ENCODE measurements at places on chromosomes 2 and 18. TPM values are rescaled to one million over a fixed set of nuclear protein-coding genes. Genes with fewer than 3 reads are reported as not detected.

GRCh38 chr2:96526615-96527285 is 9.8 kb upstream of the ARID5A start:
- no peak for DNase-seq

GRCh38 chr2:43201497-43201896 is 24.9 kb downstream of the ZFP36L2 start:
- no peak for DNase-seq

DNA sequence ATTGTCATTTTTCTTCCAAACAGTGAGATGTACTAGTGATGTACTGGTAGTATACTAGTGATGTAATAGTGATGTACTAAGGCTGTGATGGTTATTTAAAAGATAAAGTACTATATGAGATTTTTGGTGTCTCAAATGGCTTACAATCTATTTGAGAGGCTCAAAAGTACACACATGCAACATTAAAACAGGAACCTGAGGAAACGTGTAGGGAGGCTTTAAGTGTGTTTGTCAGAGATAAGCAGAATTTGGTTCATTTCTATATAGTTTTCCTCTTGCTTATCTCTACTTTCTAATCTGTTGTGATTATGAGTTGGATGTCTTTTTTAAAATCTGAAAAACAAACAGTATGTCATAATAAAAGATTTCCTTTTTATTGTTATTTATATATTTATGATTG is 100.9 kb upstream of the SERTAD2 start:
- DNase-seq, result no peak

DNA sequence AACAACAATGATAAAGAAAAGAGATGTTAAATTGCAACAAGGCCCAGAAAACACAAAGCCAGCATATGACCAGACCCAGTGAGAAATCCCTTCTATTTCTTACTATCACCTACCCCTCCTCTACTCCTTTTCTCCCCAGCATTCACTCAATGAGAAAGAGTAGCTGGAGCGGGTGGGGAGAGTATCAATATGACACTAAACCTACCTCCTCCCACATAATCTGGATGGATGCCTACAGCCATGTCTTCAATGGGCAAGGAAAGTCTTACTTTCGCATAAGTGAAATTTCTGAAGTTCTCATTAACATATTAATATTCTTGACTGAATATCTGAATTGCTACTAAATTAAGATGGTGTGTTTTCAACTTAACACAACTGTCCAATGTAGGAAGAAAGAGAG is 78.2 kb downstream of the AFF3 start:
- no peak for DNase-seq

DNA sequence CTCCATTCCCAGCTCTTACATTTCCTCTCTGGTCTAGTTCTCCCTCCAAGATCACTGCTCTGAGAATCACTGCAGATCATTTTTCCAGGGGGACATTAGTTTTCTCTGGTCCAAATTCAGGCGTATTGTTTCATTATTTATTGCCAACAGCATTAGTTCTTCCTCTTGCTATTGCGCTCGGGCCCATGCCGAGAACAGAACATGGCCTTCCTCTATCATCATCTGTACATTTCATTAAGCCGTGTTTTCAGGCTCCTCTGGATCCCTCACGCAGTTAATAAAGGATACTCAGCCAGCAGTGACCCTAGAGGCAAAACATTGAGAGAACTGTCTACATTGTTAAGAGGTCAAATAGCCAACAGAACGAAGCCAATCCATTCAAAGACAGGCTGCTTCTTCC is 63.9 kb downstream of the CCBE1 start:
- no peak for DNase-seq

GRCh38 chr18:13813271-13813849 is 10.6 kb upstream of the MC5R start:
- no peak for DNase-seq

SCYGR4 gene
- not detected for total RNA-seq

NPPC gene
- 0.66 TPM for total RNA-seq

SERTAD2 gene
- total RNA-seq, result 12.8 TPM
